ENCODE measurements at places on chromosomes 1 and 21. TPM values are rescaled to one million over a fixed set of nuclear protein-coding genes. Genes with fewer than 3 reads are reported as not detected.

Gene CFAP45
- 10.2 TPM for total RNA-seq

Gene CRYAA
- not detected for total RNA-seq

Gene OPRD1
- total RNA-seq = not detected

Gene HPCAL4
- total RNA-seq = 0.41 TPM

Gene FBLIM1
- total RNA-seq = 20.1 TPM

Gene LHX8
- not detected for total RNA-seq

Gene LCA5L
- 3.0 TPM for total RNA-seq

Gene NBPF20
- 2.4 TPM for total RNA-seq

Gene ZNF695
- not detected for total RNA-seq

Gene PTPN14
- total RNA-seq = 34.1 TPM

Gene KRTAP7-1
- total RNA-seq = not detected

Gene KRTAP20-2
- not detected for total RNA-seq

Gene C1orf210
- total RNA-seq = 19.1 TPM

Gene ZNF683
- total RNA-seq = 1.2 TPM

Gene HSD11B1
- total RNA-seq = 11.6 TPM

GRCh38 chr1:246827396-246827795 is 103.2 kb downstream of the SCCPDH start:
- DNase-seq = no peak
- H3K4me1 ChIP-seq = no peaks in the 10 kb centered on the region
- H3K27ac ChIP-seq = no peak overlapping the region
- H3K36me3 ChIP-seq = no peaks in the 10 kb centered on the region

GRCh38 chr1:57003398-57004139 is 37.8 kb upstream of the C8B start:
- no peak for DNase-seq
- H3K36me3 ChIP-seq = no peaks in the 10 kb centered on the region
- H3K4me3 ChIP-seq = no peak overlapping the region

GRCh38 chr1:227745568-227746265 is 10.5 kb downstream of the SNAP47 start:
- DNase-seq = no peak
- H3K27ac ChIP-seq = no peak overlapping the region
- no peak overlapping the region for H3K4me3 ChIP-seq
- H3K36me3 ChIP-seq = peaks cover 22% of the 10 kb centered on the region
- no peaks in the 10 kb centered on the region for H3K27me3 ChIP-seq

- H3K27me3 ChIP-seq = no peaks in the 10 kb centered on the region
- no peak overlapping the region for H3K4me3 ChIP-seq
- DNase-seq = no peak
- no peaks in the 10 kb centered on the region for H3K36me3 ChIP-seq
- H3K4me1 ChIP-seq = no peaks in the 10 kb centered on the region
- H3K27ac ChIP-seq = no peak overlapping the region
Measured at GRCh38 chr1:182473556-182473955, 23.6 kb downstream of the RGSL1 start.

DNA sequence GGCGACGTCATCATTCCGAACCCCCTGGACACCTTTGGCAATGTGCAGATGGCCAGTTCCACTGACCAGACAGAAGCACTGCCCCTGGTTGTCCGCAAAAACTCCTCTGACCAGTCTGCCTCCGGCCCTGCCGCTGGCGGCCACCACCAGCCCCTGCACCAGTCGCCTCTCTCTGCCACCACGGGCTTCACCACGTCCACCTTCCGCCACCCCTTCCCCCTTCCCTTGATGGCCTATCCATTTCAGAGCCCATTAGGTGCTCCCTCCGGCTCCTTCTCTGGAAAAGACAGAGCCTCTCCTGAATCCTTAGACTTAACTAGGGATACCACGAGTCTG is 10.0 kb downstream of the PROX1 start:
- no peaks in the 10 kb centered on the region for H3K36me3 ChIP-seq
- H3K4me1 ChIP-seq = no peaks in the 10 kb centered on the region
- no peak for DNase-seq
- no peaks in the 10 kb centered on the region for H3K27me3 ChIP-seq
- no peak overlapping the region for H3K27ac ChIP-seq

- H3K27ac ChIP-seq = peak overlapping the region; percentile 83
- peaks cover 32% of the 10 kb centered on the region for H3K4me1 ChIP-seq
- DNase-seq = no peak
Measured at GRCh38 chr1:244322181-244322580, 129.5 kb downstream of the ADSS2 start.

DNA sequence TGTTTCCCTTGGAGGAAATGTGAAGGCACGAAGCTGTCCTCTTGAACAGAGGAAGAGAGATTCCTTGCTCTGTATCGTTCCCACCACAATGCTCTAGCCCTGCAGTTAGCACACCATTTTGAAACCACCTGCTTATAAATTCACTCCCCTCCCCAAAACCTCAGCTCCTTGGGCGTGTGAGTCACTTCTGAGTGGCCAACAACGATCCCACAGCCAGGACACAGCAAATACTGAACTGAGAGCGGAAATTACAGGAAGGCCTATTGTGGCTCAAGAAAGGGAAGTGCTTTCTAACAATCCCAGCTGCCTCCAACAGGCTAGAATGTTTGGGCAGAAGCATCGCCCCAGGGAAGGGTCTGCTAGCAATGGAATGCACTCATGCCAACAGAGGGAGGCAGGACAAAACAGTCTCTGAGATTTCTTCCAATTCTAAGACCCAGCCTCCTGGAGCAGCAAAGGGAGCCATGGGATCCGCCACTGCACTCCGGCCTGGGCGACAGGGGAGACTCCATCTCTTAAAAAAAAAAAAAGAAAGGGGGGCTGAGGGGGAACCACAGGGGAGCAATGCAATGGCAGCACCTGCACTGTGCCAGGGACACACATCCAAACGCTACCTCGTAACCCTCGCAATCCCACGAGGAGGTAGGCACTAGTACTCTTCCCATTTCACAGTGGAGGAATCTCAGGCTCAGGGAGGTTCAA is 1.9 kb downstream of the TMEM53 start:
- no peaks in the 10 kb centered on the region for H3K36me3 ChIP-seq
- H3K27ac ChIP-seq = peak overlapping the region; percentile 95
- H3K27me3 ChIP-seq = no peaks in the 10 kb centered on the region
- H3K4me3 ChIP-seq = peak overlapping the region; percentile 67
- H3K4me1 ChIP-seq = peaks cover 47% of the 10 kb centered on the region

GRCh38 chr1:185864889-185865517 is 130.8 kb downstream of the HMCN1 start:
- H3K4me1 ChIP-seq = no peaks in the 10 kb centered on the region
- H3K27me3 ChIP-seq = no peaks in the 10 kb centered on the region
- no peaks in the 10 kb centered on the region for H3K36me3 ChIP-seq

- no peak overlapping the region for H3K4me3 ChIP-seq
- DNase-seq = no peak
- no peaks in the 10 kb centered on the region for H3K36me3 ChIP-seq
Measured at GRCh38 chr1:191870490-191870889, 287.8 kb upstream of the RGS18 start.

GRCh38 chr1:62530516-62531154 is 66.7 kb upstream of the ANGPTL3 start:
- no peaks in the 10 kb centered on the region for H3K27me3 ChIP-seq
- H3K4me3 ChIP-seq = no peak overlapping the region
- DNase-seq = peak; percentile 45
- no peak overlapping the region for H3K27ac ChIP-seq

- no peak overlapping the region for H3K27ac ChIP-seq
- peaks cover 6% of the 10 kb centered on the region for H3K4me1 ChIP-seq
- H3K4me3 ChIP-seq = no peak overlapping the region
- no peaks in the 10 kb centered on the region for H3K27me3 ChIP-seq
- DNase-seq = no peak
Measured at GRCh38 chr1:221105578-221105977, 226.3 kb downstream of the HLX start.

DNA sequence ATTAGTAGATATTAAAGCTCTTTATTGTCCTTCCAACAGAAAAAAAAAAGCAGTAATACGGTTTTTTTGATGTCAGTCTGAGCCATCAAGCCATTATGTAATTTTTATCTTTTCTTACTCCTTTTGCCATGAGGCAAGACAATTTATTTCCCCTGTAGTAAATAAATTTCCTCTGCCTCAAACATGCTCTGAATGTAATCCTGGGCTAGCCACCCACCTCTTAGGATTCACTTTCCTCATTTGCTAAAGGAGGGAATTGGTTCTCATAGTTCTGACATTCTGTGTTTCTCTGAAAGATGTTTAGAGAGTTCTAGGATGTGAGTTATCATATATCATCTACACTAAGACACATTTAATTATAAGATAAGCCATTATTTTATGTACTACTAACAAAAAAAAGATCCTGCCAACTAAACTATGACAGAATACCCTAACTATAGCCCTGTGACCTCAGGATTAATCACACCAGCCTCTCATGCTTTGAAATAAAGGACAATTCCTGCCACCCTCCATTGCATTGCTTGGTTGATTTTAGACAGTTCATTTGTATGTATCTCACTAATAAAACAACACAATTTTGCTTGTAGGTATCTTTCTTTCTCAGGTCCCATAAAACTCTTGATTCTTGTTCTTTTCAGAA is 34.0 kb upstream of the RAP1A start:
- peaks cover 11% of the 10 kb centered on the region for H3K4me1 ChIP-seq
- DNase-seq = no peak
- H3K36me3 ChIP-seq = no peaks in the 10 kb centered on the region

DNA sequence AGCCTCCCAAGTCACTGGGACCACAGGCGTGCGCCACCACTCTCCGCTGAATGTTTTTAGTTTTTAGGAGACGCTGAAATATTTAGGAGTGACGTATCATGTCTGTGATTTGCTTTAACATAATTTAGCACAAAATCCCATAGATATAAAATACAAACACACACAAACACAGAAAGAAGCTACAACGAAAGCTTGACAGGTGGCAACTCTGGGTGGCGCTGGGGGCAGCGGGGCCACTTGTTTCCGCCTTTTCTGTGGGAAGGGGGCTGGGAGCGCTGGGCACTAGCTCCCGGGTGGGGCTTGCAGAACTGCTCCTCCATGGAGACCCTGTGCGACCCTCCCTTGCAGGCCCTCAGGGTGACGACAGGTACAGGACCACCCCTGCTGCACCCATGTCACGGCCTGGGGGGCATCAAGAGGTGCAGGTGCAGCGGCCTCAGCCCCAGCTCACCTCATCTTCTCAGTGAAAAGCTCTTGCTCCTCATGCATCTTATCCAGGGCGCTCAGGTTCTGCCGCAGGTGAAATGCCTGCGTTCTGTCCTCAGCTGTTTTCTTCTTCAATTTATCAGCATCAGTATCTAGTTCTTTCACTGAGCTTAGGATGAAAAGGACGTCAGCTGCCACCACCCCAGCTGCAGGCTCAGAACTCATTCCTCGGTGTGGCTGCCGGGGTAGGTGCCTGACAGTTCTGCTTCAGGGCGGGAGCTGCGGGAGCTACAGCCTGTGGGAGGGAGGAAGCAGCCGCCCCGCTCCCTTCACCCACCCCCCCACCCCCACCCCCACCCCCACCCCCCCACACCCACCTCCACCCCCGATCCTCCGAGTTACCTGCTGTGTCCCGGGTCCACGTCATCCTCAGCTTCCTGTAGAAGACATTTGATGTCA is 15.3 kb downstream of the CFAP74 start:
- DNase-seq = no peak
- H3K27me3 ChIP-seq = peaks cover 17% of the 10 kb centered on the region
- no peaks in the 10 kb centered on the region for H3K36me3 ChIP-seq
- H3K4me1 ChIP-seq = no peaks in the 10 kb centered on the region
- H3K27ac ChIP-seq = no peak overlapping the region

DNA sequence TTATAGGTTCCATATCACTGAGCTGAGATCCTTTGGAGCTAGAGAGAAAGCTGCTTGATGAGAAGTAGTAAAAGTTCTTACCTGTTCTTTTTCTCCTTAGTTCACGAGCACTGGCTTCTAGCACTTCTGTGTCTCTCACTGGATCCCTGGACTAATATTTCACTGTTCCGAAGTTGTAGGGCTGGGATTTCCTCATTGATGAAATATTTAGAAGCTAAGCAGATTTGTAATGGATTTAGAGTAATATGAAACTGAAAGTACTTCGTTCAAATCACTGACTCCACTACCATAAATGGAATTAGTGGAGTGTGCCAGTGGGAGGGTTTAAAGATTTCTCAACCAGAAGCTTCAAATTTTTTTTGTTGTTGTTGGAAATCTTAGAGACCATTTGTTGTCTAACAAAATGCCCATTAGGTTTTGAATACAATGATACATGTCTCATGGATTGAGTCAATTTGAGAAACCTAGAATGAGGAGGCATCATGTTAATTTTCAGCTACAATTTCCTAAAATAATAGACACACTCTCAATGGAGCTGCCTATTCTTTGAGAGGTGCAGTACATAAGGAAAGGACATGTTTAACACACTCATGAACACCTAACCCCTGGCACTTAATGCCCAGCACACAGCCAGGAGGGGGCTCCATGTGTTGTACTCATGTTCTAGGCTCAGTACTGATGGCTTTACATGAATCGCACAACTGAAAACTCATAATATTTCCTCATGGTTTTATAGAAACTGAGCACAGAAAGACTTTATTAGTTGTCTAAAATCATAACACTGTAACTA is at the start of gene GBP1:
GBP1 (minus strand) TSS at position 130 of the 790 bp plus-strand sequence. CDS start 1,974 bp downstream, outside the sequence.
- H3K4me3 ChIP-seq = peak within 1 kb of the TSS; percentile 63
- H3K27ac ChIP-seq = peak within 1 kb of the TSS; percentile 85
- no peaks in the 10 kb centered on the region for H3K27me3 ChIP-seq
- H3K4me1 ChIP-seq = peaks cover 30% of the 10 kb centered on the region

- no peak overlapping the region for H3K27ac ChIP-seq
Measured at GRCh38 chr1:117433943-117434342, 66.7 kb downstream of the MAN1A2 start.

DNA sequence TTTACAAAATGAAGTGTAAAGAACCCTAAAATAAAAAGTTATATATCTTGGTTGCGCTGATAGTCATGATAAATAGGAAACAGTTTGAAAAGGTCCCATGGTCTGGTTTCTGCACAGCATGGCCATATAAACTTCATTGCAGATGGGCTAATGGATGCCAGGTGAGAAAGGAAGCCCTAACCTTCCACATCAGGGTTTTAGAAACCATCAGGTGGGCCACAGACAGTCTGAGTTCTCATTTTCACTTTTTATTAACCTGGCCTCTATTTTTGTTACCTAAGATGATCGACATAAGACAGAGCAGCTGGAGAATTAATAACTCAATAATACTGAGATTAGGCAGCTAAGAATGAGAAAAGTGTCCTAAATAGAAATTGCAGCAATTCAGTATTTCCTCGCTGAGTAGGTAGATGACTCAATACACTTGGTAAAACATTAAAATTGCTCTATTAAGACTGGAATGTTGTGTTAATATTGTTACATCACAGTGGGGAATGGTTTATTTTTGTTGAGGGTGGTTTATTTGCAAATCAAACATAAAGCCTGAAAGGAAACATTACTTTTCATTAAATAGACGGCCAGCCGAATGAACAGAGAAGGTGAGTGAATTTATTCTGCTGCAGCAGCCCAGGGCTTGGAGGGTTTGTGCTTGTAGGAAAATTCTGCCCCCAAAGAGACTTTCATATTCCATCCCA is 21.1 kb downstream of the C1orf21 start:
- peaks cover 41% of the 10 kb centered on the region for H3K4me1 ChIP-seq
- H3K36me3 ChIP-seq = no peaks in the 10 kb centered on the region
- H3K27ac ChIP-seq = peak overlapping the region; percentile 42
- no peaks in the 10 kb centered on the region for H3K27me3 ChIP-seq
- peak overlapping the region; percentile 6 for H3K4me3 ChIP-seq
- no peak for DNase-seq

GRCh38 chr1:78607944-78608343 is 12.3 kb upstream of the IFI44L start:
- H3K27me3 ChIP-seq = no peaks in the 10 kb centered on the region
- H3K27ac ChIP-seq = no peak overlapping the region

GRCh38 chr1:44926311-44926781 is 60.0 kb downstream of the EIF2B3 start:
- DNase-seq = no peak
- H3K4me3 ChIP-seq = no peak overlapping the region
- H3K27me3 ChIP-seq = no peaks in the 10 kb centered on the region
